ENCODE measurements at places on chromosomes 5 and 9.

DNA sequence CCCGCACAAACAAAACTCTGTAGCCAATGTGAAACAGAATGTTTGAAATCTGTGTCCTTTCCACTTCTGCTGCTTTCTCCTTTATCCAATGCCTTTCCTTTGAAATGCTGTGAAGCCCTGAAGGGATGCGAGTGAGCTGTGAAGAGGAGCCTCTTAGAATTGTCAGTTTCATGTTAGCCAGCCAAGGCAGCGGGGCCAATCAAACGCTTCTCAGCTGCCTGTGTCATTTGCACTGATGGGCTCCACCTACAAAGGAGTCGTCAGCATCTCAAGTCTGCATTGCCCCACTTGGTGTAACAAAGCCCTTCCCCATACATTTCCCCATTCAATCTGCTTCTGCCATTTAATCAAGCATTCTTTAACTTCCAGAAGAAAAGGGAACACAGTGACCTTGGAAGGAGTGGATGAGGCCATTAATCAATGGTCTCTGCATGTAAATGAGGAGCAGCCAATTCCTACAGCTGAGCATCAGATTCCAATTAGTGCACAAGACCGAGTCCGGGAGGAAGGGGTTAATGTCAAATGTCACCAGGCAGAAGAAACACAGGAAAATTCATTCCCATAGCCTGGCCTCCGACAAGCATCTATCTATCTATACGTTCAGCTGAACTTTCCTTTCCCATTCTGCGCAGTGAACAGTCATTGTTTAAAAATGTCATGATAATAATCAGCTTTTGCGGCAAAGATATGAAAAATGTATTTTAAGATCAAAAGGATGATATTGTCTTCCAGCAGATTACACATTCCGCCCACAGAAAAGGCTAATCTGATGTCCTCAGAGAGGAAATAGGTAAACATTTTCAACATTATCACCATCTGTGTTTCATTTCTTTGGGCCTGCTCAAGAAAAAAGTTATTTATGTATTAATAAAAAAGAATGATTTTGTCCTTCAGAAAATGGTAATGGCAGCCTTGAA lies 154.6 kb downstream of the FSTL4 start:
- no peak for DNase-seq

DNA sequence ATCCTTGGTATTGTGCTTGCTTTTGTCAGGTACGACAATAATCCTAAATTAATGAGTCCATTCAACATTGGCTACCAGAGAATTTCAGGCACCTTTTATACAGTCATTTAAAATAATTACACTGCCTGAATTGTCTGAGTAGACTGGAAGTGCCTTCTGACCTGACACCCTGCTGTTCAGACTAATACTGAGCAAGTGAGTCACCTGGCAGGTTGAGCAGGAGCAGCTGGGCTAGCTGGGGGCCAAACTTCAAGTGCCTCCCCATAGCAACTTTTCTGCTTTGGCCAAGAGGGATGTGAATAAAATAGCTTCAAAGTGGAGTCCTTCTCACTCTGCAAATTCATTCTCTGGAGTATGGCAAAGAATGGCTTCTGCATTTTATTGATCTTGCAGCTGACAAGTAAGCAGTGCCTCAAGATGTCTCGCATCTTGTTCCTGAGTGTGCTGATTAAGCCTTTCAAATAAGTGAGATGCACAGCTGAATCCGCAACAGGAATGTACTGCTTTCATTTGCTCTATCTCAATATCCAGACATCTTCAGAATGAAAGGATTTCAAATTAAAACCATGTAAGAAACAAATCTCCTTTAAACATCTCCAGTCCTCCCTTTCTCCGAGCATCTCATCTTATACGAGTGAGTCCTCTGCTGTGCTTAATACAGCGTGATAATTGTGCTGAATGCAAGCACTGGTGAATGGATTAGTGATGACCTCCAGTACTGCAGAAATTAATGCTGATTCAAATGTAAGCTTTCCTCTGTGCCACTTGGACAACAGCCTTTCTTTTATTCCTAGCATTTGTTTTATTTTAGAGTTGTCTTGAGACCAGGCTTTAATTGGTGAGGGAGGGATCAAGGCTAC lies 271.2 kb downstream of the EDIL3 start:
- no peak for DNase-seq

GRCh38 chr9:134647359-134648080 lies 5.9 kb downstream of the COL5A1 start:
- DNase-seq: no peak

- DNase-seq: no peak
These were observed 277.8 kb downstream of the KCTD16 start for GRCh38 chr5:144448457-144448856.

DNA sequence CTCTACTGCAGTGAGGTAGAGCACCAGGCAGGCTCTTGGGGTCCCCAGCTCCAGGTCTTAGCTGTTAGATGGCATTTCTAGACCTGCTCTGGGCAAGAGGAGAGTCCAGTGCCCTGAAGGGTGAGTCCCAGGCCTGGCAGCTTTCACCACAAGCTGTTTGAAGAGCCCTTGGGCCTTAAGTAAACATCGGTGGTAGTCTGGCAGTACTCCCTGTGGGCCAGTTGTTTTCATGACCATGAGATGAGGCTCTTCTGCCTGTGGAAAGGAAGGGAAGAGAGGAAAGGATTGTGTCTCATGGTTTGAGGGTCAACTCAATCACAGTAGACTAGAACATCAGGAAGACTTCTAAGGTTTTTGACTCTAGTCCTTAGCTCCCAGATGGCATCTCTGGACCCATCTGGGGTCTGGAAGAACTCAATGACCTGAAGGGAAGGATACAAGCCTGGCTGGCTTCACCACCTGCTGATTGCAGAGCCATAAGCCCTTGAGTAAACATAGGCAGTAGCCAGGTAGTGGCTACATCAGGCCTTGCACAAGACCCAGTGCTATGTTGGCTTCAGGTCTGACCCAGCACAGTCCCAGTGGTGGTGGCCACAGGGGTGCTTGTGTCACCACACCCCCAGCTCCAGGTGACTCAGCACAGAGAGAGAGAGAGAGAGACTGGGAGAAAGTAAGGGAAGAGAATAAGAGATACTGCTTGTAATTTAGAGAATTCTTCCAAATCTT lies 114.3 kb upstream of the PCSK5 start:
- no peak for DNase-seq

GRCh38 chr5:114237766-114238165 lies 124.1 kb upstream of the KCNN2 start:
- DNase-seq: no peak

DNA sequence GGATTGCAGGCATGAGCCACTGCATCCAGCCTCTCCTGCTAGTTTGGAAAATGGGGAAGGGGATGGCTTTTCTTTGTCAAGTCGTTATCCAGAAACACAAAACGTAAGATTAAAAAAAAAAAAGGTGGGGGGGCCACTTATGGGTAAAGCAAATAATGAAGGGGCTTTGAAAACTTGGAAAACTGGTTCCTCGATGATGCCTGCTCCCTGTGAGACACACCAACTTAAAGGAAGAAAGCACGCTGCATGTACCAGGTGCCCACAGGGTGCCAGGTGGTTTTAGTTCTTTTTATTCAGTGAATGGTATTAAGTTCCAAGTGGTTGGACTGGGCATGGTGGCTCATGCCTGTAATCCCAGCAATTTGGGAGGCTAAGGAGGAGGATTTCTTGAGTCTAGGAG lies 170.1 kb downstream of the GOLPH3 start:
- no peak for DNase-seq

GRCh38 chr5:90675222-90675621 lies 116.6 kb downstream of the ADGRV1 start:
- no peak for DNase-seq

DNA sequence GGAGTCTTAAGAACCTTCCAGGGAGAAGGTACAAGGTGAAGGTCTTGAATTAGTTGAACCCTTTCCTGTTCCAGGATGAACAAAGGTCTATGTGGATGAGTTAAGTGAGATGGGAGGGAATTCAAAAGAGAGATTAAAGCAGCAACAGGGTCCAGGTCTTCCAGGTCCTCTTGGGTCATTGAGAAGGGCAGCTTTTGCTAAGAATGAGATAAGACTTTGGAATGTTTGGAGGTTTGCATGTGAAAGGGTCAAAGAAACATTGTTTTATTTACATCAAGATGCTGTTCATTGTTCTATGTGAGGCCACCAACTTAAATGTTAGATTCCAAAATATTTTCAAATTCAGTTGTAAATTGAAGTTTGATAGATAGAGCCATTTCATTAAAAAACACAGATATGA lies 463.9 kb downstream of the ANXA1 start:
- no peak for DNase-seq

GRCh38 chr5:139635191-139635590 lies 13.0 kb upstream of the CXXC5 start:
- DNase-seq: no peak

DNA sequence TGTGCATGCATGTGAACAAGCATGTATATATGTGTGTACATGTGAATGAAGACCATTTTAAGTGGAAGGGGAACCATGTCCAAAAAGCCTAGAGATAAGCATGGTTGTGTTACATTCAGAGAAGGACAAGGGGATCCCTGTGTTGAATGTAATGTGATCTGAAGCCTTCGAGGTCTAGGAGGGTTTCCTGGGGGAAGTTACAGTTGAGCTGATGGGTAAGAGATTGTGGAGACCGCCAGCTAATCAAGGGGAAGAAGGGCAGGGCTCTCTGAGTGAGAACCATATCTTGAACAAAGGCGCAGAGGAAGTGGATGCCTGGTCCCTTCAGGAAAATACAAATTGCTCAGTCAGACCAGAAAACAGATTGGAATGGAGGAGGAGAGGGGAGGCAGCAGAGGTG lies 45.5 kb upstream of the TNFSF15 start:
- no peak for DNase-seq

DNA sequence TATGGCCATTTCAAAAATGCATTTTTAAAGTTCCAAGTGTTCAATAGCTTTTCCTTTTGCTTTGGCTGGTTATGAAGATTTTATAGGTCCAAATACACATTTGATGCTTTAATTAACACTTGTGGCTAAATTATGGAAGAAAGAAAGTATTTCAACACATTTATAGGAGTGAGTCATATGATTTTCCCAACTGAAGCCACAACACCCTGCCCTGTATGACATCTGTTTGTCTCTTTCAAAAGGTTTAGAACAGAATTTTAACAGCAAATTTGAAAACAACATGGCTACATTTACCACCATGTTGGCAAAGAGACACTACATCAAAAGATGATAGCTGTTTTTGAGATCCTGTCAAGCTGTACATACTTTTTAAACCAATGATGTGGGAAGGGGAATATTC lies 99.4 kb downstream of the TMEM174 start:
- DNase-seq: no peak

DNA sequence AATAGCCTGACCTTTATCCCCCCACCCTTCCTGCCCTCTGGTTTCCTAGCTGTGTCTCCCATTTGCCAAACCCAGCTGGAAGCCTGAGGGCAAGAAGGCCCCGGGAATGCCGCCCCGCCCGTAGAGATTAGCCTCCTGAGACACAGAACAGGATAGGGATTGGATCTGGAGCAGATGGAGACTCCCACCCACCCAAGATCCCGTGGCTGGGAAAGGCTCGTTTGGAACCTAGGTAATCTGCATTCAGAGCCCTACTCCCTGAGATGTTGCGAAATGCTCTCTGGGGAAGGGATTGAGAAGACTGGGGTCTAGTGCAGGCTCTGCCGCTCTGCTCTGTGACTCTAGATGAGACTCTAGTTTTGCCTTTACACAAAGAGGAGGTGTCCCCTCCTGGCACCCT lies 10.9 kb downstream of the AQP3 start:
- DNase-seq: no peak

DNA sequence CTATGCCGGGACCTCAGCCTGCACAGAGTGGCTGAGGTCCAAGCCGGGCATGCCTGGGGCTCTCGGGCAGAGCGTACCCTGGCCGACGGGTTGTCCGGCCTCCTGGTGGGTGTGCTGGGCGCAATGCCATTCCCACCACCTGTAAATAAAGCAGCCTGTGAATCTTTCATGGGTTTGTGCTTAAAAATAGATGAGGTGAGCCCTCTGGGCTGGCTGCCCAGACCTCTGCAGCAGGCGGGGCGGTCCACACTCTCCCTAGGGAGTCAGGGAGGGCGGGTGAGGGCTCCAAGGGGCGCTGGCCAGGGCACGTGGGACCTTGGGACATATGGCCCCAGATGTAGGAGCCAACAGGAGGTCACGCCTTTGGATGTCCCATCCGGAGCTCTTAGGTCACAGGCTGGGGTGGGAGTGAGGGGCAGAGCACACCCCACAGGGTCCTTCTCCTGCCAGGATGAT lies 3.6 kb upstream of the AGPAT2 start:
- no peak for DNase-seq

DNA sequence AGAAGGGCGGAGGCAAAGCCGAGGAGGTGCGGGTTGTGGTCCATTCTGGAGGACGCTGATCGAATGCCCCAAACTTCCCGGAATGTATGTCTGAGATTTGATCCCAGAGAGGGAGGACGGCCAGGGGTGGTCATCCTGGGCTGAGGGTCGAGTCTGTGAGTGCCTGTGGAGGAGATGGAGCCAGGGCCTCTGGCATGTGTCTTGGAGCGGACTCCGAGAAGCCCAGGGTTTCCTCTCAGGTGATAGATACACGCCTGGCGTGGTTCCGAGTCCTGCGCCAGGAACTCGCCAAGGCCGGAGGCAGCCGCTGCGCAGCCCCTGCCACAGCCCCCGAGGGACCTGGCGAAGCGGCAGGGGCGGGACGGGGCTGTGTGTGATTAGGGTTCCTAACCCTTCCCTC lies 363 bp downstream of the ZNF454 start:
- DNase-seq: no peak

DNA sequence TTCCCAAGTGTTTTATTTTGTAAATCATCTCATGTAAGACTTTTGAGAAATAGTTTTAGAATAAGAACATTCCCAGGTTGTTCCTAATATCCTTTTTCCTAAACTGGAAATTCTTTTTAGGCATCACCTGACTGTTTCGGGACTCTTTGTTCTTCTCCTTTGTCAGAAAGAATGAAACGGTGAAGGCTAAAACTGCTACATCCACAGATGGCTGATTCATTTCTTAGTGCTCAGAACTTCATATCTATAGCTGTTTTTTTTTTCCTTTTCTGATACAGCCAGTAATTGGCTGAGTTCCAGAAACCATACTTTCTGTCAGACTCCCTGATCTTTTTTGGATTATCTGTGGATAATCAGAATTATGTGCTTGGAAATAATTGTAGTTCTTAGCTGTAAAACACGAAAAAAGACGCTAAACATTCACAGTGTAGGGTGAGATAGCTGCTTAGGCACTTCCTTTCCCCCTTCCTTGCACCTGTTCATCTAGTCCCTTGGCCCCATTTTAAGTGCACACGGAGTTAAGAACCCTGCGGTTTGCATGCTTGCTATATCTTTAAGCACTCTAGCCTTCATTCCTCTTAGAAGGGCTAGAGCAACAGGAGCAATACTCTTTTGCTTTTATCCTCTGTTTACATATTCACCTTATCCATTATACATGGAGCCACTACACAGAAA lies 283.9 kb downstream of the PJA2 start:
- no peak for DNase-seq

GRCh38 chr9:125968714-125969374 lies 221.7 kb downstream of the PBX3 start:
- no peak for DNase-seq
